ENCODE measurements at places on chromosomes 6 and 20. TPM values are rescaled to one million over a fixed set of nuclear protein-coding genes. Genes with fewer than 3 reads are reported as not detected.

MDFI gene
- polyA plus RNA-seq: 28.2 TPM

FNDC11 gene
- polyA plus RNA-seq: 2.1 TPM

FNDC1 gene
- 0.84 TPM for polyA plus RNA-seq

DNA sequence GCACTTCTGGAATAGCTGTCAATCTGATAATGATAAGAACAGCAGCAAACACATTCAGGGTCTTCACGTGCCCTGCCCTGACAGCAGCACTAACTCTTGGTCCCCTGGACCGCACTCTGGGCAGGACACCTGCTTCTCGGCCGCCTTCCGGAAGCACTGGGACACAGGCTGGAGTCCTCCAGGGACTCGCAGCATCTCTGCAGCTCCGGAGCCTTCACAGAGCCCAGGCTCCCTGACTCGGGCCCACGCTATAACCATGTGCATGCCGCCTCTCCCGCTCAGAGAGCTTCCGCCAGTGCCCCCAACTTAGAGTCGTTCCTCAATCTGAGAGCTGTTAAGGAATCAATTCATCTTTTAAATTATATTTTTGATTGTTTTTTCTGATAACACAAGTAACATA, 377.3 kb downstream of the TAF4 start:
- DNase-seq: no peak
- no peak overlapping the region for H3K4me3 ChIP-seq
- peaks cover 12% of the 10 kb centered on the region for H3K4me1 ChIP-seq
- H3K36me3 ChIP-seq: no peaks in the 10 kb centered on the region

DNA sequence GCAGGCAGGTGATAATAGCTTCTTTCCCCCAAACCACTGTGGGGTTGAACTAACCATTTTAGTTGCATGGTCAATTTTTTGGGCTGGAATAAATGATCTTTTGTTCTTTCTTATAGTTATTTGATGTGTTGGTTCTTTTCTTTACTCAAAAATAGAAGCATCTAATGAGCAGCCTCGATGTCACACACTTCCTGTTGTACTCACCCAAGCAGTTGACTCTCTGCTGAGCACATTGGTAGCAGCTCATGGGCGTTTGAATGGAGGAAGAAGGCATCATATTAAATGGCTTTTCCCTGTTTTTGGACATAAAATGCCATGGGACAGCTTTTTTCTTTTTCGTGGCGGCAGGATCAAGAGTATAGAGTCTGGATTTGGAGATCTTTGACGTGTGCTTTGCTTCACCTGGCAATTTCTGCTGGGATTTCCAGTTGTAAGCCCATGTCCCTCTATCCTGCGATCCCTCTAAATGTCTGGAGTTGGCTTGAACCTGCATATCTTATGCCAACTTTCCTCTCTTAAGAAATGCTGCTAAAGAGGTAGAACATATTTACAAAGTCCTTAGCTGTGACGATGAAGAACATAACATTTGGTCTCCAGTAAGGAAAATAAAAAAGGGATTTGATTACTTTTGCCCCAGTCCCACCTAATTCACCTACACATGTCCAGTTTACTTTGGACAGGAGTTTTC, 268.3 kb downstream of the PRL start:
- no peak overlapping the region for H3K27ac ChIP-seq
- H3K27me3 ChIP-seq: no peaks in the 10 kb centered on the region
- no peaks in the 10 kb centered on the region for H3K36me3 ChIP-seq
- H3K4me1 ChIP-seq: peaks cover 15% of the 10 kb centered on the region

DNA sequence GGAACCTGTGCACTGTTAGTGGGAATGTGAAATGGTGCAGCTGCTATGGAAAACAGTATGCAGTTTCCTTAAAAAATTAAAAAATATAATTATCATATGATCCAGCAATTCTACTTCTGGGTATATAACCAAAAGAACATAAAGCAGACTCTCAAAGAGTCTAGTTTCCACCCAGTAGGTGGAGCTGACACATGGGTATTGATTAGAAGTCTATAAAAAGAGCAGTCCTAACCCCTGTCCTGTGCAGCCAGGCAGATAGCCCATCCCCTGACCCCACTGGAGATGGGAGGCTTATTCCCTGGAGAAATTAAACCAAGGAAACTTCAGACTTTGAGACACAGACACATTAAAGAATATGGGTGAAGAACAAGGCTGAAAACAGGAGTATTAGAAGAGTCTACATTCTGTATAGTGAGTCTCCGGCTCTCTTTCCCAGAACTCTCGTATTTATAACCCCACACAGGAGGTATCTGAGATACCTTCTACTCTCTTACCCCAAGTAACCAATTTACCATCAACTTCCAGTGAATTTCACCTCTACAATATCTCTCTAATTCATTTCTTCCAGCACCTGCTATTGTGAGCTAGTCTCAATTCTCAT, 92.3 kb downstream of the SEL1L2 start:
- H3K36me3 ChIP-seq: no peaks in the 10 kb centered on the region
- no peak for DNase-seq
- H3K27ac ChIP-seq: no peak overlapping the region
- no peaks in the 10 kb centered on the region for H3K27me3 ChIP-seq

GRCh38 chr6:50277774-50278173, 228.0 kb upstream of the DEFB112 start:
- no peaks in the 10 kb centered on the region for H3K36me3 ChIP-seq
- no peaks in the 10 kb centered on the region for H3K4me1 ChIP-seq
- no peaks in the 10 kb centered on the region for H3K27me3 ChIP-seq
- no peak for DNase-seq
- no peak overlapping the region for H3K4me3 ChIP-seq

DNA sequence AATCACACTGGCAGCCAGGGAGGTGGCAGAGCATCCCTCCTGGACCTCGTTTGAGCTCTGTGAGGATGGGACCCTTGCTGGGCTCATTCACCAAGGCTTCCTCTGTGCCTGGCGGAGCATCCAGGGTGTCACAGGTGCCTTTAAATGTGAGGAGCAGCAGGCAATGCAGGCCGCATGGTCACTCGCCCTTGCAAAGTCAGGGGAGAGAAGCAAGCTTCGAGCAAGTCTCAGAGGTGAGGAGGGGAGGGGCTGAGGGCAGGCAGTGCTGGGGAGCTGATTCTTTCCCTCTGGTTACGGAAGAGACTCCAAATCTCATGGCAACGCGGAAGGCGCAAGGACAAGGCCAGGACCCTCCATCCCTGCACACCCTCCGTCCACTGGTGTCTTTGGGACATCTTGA, 182.7 kb upstream of the PMEPA1 start:
- DNase-seq: no peak
- H3K36me3 ChIP-seq: no peaks in the 10 kb centered on the region
- no peaks in the 10 kb centered on the region for H3K4me1 ChIP-seq
- H3K4me3 ChIP-seq: no peak overlapping the region
- H3K27ac ChIP-seq: no peak overlapping the region

DNA sequence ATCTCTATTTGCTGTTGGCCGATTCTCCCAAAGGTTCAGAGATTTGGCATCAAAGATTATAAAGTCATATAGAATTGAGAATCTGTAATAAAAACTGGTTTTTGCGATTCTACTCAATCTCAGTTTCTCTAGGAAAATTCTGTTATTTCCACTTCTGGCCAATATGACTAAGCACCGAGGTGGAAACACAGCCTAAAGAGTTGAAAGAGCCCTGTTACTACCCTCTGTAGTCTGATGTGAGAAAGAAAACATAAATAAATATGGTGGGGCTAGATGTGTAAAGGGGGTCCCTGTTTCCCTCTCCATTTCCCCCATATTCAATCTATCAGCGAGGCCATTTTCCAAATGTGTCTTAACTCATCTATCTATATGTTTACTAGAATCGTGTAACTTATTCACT, 83.4 kb downstream of the PRDM1 start:
- no peak overlapping the region for H3K27ac ChIP-seq
- H3K4me3 ChIP-seq: no peak overlapping the region
- H3K36me3 ChIP-seq: no peaks in the 10 kb centered on the region
- no peaks in the 10 kb centered on the region for H3K4me1 ChIP-seq
- DNase-seq: no peak

- DNase-seq: no peak
- H3K4me3 ChIP-seq: no peak overlapping the region
- H3K27me3 ChIP-seq: no peaks in the 10 kb centered on the region
- H3K36me3 ChIP-seq: no peaks in the 10 kb centered on the region
- peaks cover 4% of the 10 kb centered on the region for H3K4me1 ChIP-seq
- H3K27ac ChIP-seq: no peak overlapping the region
Measured at GRCh38 chr6:9540126-9540525, 874.7 kb downstream of the TFAP2A start.
